ENCODE measurements at places on chromosomes 2 and 18.

GRCh38 chr18:48541026-48541746 lies 2.4 kb downstream of the CTIF start:
- DNase-seq, result no peak

GRCh38 chr18:61551586-61551985 lies 218.4 kb downstream of the CDH20 start:
- DNase-seq, result no peak

DNA sequence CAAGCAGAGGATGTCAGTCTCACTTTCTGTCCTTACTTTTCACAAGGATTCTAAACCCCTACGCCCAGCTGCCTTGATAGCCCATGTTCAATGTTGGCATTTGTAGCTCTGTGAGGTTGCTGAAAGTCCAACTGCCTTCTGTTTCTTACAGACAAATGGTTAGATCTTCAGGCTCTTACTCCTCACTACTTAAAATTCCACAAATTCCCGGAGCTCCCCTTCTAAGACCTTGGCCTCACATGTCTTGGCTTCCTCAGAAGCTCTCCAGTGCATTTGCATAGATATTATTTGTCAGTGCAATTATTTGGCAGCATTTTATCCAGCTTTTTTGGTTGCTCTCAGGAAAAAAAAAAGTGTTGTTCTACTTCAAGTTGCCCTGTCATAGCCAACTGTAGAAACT lies 453.7 kb upstream of the CELF4 start:
- DNase-seq, result no peak

GRCh38 chr2:206692971-206693370 lies 25.2 kb downstream of the DYTN start:
- no peak for DNase-seq

- DNase-seq, result no peak
Measured at GRCh38 chr18:9619056-9619455, 4.7 kb upstream of the PPP4R1 start.

DNA sequence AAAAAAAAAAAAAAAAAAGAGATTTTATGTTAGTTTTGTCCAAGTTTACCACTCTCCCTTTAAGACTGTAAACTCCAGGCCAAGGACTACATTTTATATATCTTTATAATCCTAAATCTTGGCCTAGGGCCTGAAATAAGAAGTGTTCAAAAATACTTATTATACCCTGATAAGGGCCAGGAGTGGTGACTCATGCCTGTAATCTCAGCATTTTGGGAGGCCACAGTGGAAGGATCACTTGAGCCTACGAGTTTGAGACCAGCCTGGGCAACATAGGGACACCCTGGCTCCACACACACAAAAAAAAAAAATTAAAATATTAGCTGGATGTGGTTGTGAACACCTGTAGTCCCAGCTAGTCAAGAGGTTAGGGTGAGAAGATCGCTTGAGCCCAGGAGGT lies 12.7 kb downstream of the TRIP12 start:
- DNase-seq, result no peak

GRCh38 chr2:199770716-199771115 lies 80.3 kb downstream of the FTCDNL1 start:
- no peak for DNase-seq

DNA sequence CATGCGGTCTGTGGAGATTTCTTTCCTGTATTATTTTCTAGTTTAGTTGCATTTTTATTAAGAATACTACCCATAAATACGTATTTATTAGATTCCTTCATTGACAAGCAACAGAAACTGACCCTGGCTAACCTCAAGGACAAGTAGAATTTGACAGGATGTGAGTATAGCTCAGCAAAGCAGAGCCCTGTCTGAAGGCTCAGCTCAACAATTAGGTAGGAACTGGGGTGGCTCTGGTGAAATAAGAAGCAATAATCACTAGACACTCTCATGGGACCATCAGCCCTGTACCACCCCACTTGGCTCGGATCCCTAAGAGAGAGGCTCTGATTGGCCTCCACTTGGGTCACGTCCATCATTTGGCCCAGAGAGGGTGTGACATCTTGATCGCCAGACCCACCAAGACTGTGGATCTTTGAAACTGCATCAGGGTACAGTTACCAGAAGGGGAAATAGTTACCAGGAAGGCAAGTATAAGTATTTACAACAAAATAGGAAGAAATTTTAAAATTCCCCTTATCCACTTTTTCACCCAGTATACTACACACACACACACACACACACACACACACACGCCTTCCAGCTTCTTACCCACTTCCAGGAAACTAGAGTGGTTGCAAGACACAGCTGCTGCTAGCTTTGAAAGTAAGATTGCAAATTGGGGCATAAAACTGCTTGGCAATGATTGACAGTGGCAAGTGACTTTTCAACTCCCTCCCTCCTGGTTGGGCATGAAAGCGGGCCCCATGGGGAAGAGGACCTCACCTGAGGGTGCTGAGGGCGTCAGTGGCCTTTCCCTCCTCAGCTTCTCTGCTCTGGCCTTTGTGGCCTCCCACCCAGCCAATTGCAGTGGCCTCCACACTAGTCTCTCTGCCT lies 41.8 kb downstream of the KCTD18 start:
- no peak for DNase-seq

GRCh38 chr18:39513186-39513585 lies 1947.6 kb upstream of the CELF4 start:
- DNase-seq, result no peak

- no peak for DNase-seq
Measured at GRCh38 chr2:215793747-215794595, 219.4 kb downstream of the MREG start.

- no peak for DNase-seq
Measured at GRCh38 chr18:5941890-5942289, 46.6 kb upstream of the TMEM200C start.

- no peak for DNase-seq
Measured at GRCh38 chr2:225763711-225764110, 364.2 kb downstream of the NYAP2 start.

GRCh38 chr2:53840580-53840979 lies 19.2 kb downstream of the GPR75 start:
- DNase-seq, result no peak

DNA sequence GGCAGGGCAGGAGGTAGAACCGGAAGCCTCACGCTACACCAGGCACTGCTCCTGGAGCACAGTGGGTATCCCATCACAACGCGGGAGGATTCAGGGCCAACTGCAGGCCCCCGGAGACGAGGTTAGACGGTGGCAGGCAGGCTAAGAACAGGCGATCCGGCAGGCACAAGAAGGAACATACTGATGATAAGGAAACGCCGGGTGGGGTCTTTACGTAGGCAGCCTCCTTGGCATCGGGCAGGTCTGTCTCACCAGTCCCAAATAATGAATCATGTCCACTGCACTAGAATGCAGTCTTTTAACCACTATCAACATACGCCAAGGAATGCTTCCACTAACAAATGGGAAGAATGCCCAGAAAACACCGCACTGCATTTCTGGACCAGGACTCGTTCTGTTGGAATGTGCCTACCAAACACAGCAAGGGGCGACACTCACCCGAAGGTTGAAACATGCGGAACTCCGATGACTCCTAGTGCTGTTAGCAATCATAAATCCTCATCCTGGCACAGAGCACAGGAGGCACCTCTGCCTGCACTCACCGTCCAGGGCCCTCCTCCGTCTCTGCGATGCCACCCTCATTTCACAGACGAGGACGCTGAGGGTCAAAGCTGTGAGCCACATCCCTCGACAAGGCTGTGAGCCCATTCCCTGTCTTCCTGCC lies 35.2 kb downstream of the ZNF516 start:
- no peak for DNase-seq

GRCh38 chr18:57806201-57806977 lies 3.3 kb upstream of the ATP8B1 start:
- no peak for DNase-seq

DNA sequence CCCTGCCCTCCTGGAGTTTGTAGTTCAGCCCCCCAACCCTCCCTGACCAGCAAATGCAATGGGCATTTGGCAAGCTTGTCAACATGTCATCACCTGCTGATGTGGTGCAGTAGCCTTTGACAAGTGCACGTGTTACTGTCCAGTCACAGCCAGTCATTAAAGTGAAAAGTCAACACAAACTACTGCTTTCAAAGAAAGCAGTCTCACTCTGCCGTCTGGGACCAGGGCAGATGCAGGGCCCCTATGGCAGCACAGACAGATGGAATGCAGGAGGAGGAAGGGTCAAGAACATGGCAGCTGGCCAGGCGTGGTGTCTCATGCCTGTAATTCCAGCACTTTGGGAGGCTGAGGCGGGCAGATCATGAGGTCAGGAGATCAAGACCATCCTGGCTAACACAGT lies 222.4 kb upstream of the OSR1 start:
- no peak for DNase-seq

- no peak for DNase-seq
Measured at GRCh38 chr18:47964053-47964452, 33.6 kb upstream of the SMAD2 start.

DNA sequence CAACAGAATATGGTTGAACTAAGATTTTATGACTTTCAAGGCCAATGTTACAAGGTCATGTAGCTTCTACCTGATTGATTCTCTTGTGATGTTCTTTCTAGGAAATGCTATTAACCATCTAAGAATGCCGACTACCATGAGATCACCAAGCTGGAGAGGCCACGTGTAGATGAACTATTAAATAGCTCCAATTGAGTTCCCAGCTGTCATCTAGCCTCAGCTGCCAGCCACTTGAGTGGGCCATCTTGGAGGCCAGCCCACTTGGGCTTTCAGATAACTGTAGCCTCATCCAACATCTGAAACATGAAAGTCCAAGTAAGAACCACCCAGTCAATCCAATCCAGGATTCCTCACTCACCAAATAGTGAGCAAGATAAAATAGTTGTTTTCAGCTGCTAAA lies 376.9 kb upstream of the TMEFF2 start:
- DNase-seq, result no peak

DNA sequence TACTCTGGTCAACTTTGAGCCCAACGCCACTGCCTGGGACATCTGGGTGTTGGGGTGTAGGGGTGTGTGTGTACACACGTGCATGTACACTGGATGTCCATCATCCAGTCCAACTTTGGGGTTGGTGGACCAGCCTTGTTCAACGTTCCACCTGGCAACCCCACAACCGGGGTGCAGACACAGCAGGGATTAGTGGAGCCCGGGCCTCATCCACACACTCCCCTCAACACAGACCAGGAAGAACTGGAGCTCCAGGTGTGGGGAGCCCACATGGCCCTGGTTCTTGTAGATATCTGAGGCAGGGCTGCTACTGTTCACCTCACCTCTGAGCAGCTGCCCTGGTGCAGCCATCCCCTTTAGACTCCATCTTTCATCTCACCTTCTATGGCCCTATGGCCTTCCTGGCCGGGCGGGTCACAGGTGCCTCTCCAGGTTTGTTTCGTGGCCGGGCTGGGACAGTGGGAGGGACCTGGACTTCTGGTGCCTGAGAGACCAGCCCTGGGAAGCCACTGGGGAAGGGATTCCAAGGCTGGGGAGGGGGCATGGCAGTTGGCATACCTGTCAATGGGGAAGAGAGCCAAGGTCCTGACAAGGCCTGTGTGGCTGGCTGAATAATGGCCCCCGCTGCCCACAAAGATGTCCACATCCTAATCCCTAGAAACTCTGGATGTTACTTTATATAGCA lies 7.5 kb downstream of the NEU2 start:
- DNase-seq, result no peak

DNA sequence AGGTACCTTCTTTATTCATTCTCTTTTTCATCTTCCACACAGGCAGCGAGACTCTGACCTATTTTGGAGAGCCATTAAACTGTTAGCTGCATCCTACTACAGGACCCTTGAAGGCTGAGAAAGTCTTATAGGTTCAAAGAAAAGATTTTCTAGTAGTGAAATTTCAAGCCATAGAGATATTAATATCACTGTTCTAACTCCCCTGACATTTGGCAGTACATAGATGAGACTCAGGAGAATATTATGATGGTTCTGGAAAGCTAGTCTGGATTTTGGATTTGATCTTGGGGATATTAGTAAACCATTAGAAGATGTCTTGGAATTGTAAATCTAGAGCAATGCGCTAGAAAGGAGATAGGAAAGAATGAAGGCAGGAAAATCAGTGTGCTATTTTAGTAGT lies 1.3 kb upstream of the ITPRID2 start:
- no peak for DNase-seq

Measured in T-helper 9 cell (primary cell).